Dermis microvascular lymphatic vessel endothelial cell (primary cell): ENCODE measurements at places on chromosomes 16 and 17. TPM values are rescaled to one million over a fixed set of nuclear protein-coding genes. Genes with fewer than 3 reads are reported as not detected.

Gene PRAC1
- not detected in 2 replicates for total RNA-seq

Gene MEAK7
- 10.8 and 12.4 TPM in 2 replicates for total RNA-seq

Gene BCAR1
- total RNA-seq = 78.3 and 141 TPM in 2 replicates

Gene CD300H
- total RNA-seq = not detected in 2 replicates

Gene ZNF750
- under 0.01 TPM in 2 replicates for total RNA-seq

Gene GJD3
- 1.8 and 3.7 TPM in 2 replicates for total RNA-seq

Gene ACLY
- 205 and 232 TPM in 2 replicates for total RNA-seq

Gene VAT1L
- total RNA-seq = 0.13 and 1.7 TPM in 2 replicates

Gene FOXC2
- 1.7 and 5.1 TPM in 2 replicates for total RNA-seq

Gene VWA3A
- 0.13 TPM in 1 of 2 replicates, not detected in the other for total RNA-seq

Gene KRT33A
- total RNA-seq = not detected in 2 replicates

Gene TMC8
- 0.13 and 0.25 TPM in 2 replicates for total RNA-seq

Gene DVL2
- 28.6 and 37.0 TPM in 2 replicates for total RNA-seq

Gene ZG16B
- total RNA-seq = 0.13 TPM in 1 of 2 replicates, not detected in the other

Gene KRT33B
- total RNA-seq = not detected in 2 replicates

Gene HEXD
- 6.8 and 15.7 TPM in 2 replicates for total RNA-seq

Gene PTX4
- total RNA-seq = under 0.01 and 0.13 TPM in 2 replicates

Gene CLEC3A
- not detected in 2 replicates for total RNA-seq

Gene PPP1R27
- total RNA-seq = not detected in 2 replicates

Gene YPEL3
- 13.0 and 27.9 TPM in 2 replicates for total RNA-seq
